ENCODE measurements at places on chromosomes 16 and 17.
A peak's percentile ranks its signal among the peaks of the same experiment; 100 is the strongest.

DNA sequence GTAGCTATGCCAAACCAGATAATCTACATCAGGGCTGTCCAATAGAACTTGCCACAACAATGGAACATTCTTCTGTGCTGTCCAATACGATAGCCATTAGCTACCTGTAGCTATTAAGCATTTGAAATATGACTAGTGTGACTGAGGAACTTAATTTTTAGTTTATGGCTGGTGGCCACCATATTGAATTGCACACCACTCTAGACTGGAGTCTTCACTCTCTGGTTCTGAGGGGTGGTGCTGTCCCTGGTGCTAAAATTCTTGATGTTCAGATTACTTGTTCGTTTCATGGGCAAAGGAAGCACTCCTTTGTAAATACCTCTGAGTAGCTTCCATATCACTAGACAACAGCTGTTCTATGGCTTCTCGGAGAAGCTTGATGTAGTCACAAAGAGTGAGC is 296.6 kb downstream of the NPIPA8 start:
- DNase-seq = no peak

DNA sequence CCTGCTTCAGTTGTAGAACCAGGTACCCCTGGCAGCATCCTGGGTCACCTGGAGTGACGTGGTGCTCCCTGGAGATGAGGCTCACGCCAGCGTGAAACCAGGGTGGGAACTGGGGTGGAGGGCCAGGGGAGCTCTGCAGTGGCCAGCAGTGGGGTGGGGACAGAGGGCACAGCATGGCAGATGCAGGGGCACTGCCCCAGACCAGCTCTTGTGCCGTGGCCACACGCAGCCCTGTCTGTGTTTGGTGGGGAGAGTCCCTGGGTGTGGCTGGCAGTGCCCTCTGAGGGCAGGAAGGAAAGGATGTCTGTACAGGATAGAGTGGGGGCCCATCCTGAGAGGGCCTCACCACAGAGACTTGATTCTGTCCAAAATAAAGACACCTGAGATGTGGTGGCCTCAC is 24.5 kb downstream of the ZNF750 start:
- no peak for DNase-seq

DNA sequence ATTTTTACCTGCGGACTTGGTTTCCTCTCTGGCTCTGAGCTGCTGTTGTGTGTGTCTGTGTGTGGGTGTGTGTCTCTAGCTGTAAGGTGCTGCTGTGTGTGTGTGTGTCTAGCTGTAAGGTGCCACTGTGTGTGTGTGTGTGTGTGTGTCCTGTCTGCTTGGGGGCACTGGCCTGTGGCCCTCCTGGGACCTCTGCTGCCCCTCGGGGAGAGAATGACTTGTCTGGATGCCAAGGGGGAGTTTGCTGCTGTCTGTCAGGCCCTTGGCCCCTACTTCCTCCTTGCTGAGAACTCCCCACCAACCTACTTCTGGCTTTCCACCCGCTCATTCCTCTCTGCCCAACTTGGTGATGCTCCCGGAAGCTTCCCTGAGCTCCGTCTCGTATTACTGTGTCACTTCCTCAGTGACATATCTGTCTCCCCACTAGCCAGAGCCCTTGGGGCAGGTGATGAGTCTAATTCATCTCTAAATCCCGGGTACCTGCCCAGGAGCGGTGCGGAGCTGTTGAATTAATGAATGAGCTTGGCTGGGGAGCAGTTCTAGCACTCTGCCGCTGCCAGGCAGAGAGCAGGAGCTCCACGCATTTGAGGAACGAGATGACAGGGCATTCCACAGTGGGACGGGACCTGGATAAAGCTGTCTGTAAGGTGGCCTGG is 3.5 kb upstream of the LASP1NB start:
- peak; percentile 22 for DNase-seq

DNA sequence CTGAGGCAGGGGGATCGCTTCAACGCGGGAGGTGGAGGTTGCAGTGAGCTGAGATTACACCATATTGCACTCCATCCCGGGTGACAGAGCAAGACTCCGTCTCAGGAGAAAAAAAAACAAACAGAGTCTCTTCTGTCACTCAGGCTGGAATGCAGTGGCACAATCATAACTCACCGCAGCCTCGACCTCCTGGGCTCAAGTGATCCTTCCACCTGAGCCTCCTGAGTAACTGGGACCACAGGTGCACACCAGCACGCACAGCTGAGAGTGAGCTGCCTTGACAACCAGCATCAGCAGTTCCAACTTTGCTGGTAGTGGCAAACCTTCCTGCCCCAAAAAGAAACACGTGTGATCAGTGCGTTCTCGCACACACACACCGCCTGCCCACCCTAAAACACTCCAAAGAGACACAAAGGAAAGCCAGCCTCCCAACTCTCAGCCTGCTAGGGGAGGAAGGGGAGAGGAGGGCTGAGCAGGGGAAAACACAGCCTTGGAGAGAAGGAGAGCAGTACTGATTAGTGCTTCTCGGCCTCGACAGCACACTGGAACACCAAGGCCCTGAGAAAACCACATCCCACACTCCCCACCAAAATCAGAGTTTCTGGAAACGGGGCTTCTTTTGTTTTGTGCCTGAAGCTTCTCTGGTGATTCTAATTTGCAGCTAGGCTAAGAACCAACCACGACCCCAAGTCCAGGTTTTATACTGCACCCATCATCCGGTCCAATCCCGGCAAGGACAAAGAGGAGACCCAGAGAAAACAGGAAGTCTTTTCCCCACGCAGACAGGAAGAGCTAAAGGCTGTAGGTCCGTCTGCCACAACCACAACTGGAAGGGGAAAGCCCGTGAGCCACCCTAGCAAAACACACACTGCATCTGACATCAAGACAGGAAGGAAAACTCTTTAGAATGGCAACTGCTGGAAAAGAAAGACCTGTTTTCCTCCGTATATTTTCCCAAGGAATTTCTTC is 28.8 kb downstream of the ZCCHC14 start:
- DNase-seq = no peak

DNA sequence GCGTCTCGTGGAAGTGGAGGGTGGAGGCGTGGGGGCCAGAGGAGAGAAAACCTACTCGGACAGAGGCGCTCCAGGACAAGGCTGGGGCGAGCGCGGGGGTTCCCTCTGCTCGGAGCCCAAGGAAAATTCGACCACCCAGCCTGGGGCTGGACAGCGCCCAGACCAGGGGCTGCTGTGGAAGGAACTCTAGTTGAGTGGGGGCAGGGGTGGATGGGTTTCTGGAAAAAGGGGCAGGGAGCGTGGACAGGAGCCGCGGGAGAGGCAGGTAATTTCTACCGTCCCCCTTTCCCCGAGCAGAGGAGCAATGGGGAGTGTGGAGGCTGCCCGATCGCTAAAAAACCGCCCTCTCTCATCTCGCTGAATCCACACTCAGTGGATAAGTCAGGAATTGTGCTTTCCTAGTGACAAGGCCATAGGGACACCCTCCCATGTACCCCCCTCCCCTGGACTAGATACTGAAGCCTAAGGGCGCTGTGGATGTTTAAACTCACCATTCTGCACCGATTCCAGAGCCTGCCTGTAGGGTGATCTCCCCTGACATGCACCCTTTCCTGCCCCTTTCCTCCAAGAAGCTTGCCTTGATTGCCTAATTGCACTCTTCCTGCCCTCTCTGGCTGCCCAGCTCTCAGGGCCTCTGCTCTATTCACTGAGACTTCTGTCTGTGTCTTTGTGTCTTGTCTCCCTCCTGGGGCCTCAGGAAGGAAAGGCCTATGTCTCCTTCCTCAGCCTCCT is 90.7 kb upstream of the TMEM97 start:
- DNase-seq = no peak

DNA sequence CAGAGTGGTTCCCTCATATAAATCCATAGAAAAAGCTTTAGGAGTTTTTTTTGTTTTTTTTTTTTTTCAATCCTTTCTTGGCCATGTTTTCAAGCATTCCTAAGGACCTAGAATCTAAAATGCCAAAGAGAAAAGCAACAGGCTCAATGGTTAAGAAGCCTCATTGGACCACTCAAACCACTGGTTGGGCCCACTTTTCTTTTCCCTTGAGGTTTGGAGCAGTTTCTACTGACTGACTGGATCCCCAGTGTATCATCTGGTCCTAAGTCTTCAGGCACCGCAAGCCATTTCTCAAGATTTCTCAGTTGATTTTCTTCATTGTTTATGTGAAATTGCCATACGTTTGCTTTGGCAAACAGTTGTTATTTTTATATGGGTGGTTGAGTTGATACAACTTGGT is 14.4 kb downstream of the METTL9 start:
- no peak for DNase-seq

GRCh38 chr16:10076037-10076436 is 106.2 kb downstream of the GRIN2A start:
- no peak for DNase-seq

- no peak for DNase-seq
Measured at GRCh38 chr16:86952769-86953168, 364.4 kb downstream of the C16orf95 start.

DNA sequence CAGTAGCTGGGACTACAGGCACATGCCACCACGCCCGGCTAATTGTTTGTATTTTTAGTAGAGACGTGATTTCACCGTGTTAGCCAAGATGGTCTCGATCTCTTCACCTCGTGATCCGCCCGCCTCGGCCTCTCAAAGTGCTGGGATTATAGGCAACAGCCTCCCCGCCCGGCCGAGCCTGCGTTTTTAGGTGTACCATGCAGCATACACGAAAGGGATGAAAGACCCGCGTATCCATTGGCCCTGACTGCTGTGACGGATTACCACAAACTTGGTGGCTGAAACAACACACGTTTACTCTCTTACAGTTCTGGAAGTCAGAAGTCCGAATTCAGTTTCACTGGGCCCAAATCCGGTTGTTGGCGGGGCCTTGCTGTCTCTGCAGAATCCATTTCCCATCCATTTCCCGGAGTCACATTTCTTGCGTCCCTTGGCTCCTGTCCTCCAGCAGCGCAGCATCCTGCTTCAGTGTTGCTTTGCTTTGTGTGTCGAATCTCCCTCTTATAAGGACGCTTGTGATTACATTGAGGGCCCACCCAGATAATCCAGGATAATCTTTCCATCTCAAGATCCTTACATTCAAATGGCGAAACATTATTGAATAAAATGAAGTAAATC is 8.3 kb upstream of the GUCY2D start:
- no peak for DNase-seq

DNA sequence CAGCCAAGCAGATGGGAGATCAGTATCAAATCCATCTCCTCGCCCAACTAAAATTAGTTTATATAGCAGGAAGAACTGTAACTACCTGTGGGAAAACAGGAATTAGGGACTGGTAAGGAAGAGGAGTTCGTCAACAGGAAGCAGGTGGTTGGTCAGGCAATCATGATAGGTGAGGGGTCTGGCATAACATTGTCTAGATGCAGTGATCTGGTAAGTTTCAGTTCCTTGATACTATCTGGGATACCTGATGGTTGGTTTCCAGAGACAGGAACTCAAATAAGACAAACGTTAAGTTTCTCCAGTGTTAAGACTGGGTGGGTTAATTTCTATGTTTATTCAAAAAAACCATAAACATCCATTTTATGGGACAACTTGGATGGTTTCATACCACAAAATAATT is 53.8 kb downstream of the CEP112 start:
- no peak for DNase-seq

DNA sequence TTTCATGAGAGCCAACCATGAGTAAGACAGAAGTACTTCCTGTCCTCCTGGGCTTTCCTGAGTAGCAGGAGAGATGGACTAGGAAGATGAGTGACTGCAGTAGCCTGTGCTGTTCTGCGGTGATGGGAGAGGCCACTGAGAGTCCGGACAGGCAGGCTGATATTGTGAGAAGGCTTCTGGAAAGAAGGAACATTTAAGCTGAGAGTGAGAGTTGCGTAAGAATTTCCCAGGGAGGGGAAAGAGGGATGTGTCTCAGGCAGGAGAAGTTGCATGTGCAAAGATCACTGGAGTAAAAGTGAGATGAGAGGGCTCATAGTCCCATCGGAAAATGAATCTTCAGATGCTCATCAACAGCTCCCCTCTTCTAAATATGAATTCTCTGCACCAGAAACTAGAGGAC is 258.3 kb downstream of the RBFOX1 start:
- DNase-seq = no peak

DNA sequence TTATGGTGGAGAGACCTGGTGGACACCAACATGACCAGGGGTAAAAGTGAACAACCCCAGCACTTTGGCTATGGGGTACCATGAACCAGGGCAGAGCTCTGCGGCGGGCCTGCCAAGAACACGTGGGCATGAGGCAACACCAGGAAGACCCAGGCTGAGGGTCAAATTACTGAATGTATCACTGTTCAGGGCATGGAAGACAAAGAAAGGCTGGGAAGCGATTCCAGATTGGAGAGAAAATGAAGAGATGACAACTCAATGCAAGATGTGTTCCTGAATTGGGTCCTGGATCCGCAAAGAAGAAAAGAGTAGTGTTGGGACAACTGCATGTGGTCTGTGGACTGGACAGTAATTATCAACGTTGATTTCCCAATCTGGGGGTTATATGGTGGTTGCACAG is 19.8 kb downstream of the SPHK1 start:
- no peak for DNase-seq

DNA sequence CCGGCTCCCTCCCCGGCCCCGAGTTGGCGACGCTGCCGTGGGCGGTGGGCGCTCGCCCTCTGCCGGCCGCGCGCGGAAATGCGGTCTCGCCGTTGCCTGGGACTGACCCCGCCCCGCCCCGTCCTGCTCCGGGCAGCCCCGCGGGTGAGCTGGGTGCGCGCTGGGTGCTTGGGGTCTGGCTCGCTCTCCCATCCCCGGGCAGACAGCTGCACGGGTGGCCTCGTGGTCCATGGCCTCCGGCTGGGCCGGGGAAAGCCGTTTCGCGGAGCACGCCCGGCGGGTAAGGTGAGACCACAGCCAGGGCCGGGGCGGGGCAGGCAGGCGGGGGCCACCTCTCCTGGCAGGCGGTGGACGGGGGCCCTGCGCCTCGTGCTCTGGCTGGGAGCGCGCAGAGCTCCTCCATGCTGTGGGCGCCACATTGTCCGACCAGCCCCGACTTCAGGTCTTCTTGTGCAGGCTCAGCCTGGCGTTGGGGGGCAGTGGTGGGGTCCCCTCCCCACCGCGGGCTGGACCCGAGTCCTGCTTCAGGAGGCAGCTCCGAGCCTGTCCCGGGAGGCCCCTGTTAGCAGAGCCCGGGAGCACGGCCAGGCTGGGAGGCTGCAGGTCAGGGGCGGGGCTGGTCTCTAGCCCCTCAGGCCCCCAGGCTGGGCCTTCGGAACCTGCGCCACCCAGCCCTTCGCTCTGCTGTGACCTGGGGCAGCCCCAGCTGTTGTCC is 7.0 kb upstream of the C1QTNF8 start:
- DNase-seq = peak; percentile 50

GRCh38 chr17:74182041-74182723 is 21.3 kb upstream of the RPL38 start:
- no peak for DNase-seq

GRCh38 chr16:15765880-15766279 is 90.9 kb downstream of the MYH11 start:
- DNase-seq = peak; percentile 78
